ENCODE measurements at places on chromosomes 12 and 14.

GRCh38 chr12:12081836-12082497 is 11.2 kb downstream of the BCL2L14 start:
- DNase-seq, result peak; percentile 33

DNA sequence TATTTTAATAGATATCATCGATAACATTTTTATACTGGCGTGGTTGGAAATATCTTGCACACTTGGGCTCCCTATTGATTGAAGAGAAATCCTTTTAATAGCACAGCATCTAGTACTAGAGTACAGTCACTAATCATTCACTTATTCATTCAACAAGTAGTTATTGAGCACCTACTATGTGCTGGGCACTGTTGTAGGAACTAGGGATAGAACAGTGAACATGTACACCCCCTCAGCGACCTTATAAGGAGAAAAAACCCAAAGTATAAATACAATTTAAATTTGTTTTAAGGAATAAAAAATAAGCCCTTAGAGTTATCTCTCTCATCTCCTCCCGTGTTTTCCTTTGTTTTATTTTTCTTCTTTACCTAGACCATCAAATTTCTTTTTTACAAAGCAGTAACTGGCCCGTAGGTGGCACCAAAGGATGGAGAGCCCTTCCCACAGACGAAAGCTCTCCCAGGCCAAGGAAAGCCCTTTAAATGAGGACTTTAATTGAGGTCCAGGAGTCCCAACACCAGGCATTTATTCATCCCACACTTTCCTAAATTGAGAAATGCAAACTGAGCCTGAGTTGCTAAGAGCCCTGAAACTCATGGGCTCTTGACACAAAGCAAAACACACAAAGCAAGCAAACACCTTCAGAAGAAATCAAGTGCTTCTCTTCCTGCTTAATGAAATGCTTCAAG is 29.0 kb downstream of the PEBP1 start:
- peak; percentile 39 for DNase-seq

GRCh38 chr14:32587461-32587860 is 258.4 kb downstream of the AKAP6 start:
- DNase-seq, result no peak

DNA sequence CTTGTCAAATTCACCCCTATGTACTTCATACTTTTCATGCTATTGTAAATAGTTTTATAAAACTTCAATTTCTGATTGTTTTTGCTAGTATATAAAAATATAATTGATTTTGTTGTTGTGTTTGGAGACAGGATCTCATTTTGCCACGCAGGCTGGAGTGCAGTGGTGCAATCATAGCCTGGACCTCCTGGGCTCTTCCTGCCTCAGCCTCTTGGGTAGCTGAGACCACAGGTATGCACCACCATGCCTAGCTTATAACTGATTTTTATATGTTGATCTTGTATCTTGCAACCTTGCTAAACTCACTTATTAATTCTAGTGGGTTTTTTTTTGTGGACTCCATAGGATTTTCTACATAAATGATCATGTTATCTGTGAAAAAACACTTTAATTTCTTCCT is 23.5 kb downstream of the ATP5MC2 start:
- no peak for DNase-seq

DNA sequence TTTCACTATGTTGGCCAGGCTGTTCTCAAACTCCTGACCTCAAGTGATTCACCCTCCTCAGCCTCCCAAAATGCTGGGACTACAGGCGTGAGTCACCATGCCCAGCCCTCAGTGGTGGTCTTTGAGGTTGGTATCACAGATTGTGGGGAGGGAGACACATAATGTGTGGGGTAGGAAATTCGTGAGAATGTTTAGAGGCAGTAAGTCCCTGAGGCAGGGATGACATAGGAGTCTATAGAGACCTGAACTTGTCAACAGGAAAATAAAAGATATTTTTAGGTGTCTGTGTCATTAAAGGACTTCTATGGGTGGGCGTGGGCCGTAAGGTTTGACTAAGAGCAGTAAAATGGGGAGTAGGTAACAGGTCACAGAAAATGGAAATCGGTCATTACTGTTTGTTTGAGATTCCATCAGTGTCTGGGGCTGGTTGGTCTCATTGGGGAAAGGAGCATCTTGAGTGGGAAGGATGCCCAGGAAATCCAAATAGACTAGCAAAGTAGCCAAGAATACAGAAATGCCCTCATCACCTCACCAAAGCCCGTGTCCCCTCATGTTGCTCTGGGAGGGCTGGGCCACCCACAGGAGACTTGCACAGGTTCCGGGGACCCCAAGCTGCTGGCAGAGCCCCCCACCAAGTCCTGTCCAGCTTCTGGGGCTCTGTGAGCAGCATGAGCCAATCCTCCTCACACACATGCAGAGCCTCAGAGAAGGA is 63.6 kb upstream of the BCL2L14 start:
- no peak for DNase-seq

GRCh38 chr14:91270619-91271018 is 26.1 kb upstream of the GPR68 start:
- DNase-seq, result no peak

- DNase-seq, result no peak
These were observed 106.2 kb downstream of the SMOC1 start for GRCh38 chr14:69985463-69985862.

DNA sequence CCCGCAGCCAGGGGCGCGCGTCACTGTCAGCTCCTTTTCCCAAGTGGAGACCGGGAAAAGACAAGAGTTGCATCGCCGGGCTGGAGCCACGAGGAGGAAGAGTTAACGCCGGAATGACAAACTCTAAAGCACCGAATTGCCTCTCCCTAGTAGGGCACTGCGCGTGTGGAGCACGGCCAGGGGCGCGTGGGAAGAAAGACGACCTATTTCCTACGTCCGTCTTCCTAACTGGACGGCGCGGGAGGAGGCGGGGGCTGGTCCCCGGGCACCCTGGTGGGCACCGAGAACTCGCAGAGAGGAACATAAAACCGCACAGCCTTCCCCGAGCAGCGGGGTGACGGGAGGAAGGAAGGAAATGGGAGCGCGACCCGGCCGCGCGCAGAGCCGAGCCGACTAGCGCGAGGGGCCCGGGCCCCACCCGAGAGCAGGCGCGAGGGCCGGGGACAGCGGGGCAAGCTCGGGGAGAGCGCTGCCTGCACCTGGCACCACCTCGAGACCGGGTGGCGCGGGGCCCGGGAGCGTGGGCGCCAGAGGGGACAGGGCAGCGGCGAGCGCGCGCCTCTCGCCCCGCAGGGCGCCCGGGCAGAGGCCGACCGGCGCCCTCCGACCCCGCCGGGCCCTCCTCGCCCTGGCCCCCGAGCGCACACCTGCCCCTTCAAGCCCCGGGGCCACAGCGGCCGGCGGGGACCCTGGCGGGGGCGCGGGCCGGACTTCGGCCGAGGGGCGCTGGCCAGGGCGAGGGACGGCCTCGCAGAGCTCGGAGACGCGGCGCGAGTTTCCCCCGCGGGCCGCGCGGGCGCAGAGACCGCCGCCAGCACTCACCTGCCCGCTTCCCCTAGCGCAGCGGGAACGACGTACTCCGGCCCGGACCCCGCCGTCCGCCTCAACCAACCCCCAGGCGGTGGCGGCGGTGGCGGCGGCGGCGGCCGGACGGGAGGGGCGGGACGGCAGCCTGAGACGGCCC is at the start of gene SETD3:
SETD3 (minus strand) TSS at position 954 of the 964 bp plus-strand sequence. CDS start 15,054 bp downstream, outside the sequence.
- no peak for DNase-seq

DNA sequence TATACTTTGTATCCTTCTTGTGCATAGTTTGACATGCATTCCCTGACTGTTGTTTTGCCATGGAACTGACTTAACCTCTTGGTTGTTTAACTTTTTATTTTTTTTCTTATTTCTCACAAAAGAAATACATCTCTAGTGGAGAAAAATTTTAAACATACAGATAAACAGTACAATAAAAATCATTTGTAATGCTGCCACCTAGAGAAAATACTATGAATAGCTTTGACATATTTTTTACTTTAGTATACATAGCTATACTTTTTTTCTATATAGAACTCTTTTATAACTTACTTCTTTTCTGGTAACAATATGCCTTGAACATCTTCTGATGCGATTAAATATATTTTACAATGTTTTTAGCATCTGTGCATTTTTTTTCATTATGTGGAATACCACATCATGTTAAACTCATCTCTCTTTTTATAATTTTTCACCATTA is 184.5 kb downstream of the AKAP6 start:
- no peak for DNase-seq

GRCh38 chr12:105233041-105233905 is 2.7 kb downstream of the APPL2 start:
- DNase-seq, result no peak

DNA sequence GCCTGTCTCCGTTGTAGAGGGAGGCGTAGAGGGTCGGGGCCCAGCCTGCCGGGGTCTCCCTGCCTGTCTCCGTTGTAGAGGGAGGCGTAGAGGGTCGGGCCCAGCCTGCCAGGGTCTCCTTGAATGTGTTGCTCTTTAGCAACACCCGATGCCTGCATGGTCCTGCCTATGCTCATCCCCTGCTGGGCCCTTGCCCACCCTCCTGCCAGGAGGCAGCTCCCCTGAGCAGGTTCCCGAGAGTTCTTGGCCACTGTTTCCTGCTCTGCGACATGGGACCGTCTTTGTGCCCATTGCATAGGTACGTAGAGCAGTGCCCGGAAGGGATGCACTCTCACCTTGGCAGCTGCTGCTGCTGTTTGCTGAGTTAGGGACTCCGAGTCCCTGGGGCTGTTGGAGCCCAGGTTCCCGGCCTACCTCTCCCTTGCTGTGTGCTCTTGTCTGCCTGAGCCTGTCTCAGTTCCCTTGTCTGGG is 3.3 kb downstream of the KIF26A start:
- no peak for DNase-seq

GRCh38 chr12:70559390-70559789 is 77.8 kb downstream of the PTPRB start:
- no peak for DNase-seq

DNA sequence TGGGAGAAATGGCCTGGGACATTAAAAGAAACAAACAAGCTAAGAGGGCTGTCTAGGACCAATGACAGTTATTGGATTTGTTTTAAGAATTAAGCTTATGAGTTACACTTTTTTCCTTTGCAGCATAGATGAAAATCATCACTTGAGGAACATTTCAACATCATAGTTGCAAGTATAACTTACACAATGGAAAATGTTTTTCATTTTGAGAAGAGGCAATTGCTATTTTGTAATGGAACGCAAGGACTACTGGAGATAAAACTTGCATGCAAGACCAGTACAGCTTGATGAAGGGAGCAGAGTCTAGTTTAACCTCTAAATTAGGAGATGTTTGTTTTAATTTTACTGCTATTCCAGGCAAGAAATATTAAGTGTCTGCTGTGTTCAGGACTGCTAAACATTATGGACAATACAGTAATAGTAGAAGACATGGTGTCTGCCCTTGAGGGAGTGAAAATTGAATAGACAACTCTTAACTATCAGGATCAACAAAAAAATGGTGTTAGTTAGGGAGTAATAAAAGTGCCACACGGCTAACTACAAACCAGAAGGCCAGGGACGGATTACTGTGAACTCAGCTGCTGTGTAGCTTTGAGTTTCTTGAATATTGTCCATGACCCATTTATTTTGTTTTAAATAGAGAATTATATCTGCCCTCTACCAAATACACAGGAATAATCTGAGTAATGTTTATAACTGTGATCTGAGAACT is 374.5 kb downstream of the RAD51B start:
- DNase-seq, result no peak

DNA sequence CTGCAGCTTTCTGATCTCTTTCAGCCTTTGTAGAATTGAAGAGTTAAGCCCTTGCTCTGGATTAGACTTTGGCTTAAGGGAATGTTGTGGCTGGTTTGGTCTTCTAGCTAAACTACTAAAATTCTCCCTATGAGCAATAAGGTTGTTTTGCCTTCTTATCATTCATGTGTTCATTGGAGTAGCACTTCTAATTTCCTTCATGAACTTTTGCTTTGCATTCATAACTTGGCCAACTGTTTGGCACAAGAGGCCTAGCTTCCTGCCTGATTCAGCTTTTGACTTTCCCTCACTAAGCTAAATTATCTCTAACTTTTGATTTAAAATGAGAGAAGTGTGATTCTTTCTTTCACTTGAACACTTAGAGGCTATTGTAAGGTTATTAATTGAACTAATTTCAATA is 384.3 kb downstream of the RAD51B start:
- DNase-seq, result no peak

DNA sequence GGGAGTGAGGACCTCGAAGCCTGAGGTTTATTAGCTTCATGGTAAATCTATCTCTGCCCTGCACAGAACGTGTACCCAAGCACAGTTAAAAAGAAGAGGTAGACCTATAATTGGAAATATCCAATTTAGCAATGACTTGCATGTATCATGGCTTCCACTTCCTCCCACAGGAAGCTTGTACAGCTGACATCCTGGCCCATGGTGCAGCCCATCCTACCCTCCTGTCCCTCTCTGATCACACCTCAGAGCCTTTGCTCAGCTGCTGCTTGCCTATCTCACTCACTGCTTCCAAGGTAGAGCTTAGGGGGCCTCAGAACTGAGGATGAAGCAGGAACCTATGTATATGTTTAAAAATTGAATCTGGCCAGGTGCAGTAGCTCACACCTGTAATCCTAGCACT is 4.3 kb upstream of the BCDIN3D start:
- DNase-seq, result no peak

DNA sequence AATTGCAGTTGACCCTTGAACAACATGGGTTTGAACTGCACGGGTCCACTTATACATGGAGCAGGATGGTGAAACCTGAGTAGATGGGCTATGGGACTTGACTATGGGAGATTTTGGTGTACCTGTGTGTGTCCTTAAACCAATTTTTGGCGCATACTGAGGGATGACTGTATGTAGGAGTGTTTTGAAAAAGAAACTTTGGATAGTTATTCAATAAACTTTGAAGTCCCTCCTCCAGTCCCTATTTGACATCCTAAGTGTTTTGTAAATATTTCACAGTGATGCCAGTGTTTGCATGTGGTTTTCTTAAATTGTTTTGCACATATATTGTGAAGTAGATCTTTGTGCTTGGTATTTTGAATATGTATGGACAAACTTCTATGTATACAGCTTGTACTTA is 12.4 kb downstream of the KTN1 start:
- DNase-seq, result no peak

- no peak for DNase-seq
These were observed 17.5 kb upstream of the SLCO1B3 start for GRCh38 chr12:20792971-20793370.

DNA sequence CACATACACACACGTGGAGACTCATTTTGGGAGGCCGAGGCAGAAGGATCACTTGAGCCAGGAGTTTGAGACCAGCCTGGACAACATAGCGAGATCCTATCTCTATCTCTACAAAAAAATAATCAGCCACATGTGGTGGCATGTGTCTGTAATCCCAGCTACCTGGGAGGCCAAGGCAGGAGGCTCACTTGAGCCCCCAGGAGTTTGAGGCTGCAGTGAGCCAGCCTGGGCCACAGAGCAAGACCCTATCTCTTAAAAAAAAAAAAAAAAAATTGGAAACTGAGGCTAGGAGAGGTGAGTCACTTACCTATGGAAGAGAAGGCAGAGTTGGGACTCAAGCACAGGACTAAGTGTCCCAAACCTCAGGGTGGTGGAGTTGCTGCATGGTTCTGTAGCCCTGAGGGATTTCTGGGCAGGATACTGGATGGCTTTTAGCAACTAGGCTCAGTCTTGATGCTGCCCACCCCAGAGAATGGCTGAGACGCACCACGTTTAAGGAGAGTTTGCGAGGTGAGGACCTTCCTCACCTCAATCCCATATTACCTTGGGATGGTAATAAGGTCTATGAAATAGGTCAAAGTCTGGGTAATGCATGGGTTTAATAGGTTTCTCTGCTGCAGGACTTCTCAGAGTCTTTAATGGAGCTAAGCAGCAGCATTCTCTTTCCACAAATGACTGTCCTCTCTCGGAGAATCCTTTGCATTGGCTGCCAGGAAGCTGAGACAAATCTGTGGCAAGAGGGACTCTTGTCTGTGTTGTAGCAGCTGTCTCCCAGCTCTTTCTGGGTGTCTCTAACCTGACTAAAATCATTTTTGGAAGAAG is 35.6 kb downstream of the SH2B3 start:
- no peak for DNase-seq

GRCh38 chr14:54597795-54598443 is 31.0 kb downstream of the SAMD4A start:
- DNase-seq, result no peak

Measured in DMS153 (cell line).